Right ventricle myocardium superior (tissue), 1 donor: ENCODE measurements at places on chromosomes 1 and 21. TPM values are rescaled to one million over a fixed set of nuclear protein-coding genes. Genes with fewer than 3 reads are reported as not detected.

MNDA gene
- total RNA-seq: 2.9 TPM

RNF186 gene
- not detected for total RNA-seq

CLCA1 gene
- not detected for total RNA-seq

ETV3 gene
- 16.4 TPM for total RNA-seq

NEGR1 gene
- total RNA-seq: 15.7 TPM

LRRC71 gene
- not detected for total RNA-seq

MAP1LC3C gene
- 0.24 TPM for total RNA-seq

FCAMR gene
- total RNA-seq: not detected

RBM11 gene
- not detected for total RNA-seq

NTMT2 gene
- total RNA-seq: 4.1 TPM

PLCH2 gene
- total RNA-seq: 0.13 TPM

SYT2 gene
- not detected for total RNA-seq

PROX1 gene
- 85.2 TPM for total RNA-seq

ADORA1 gene
- total RNA-seq: 12.5 TPM

KIF21B gene
- 0.24 TPM for total RNA-seq

OR2M3 gene
- total RNA-seq: not detected
